Stimulated activated CD8-positive, alpha-beta memory T cell treated with anti-CD3 and anti-CD28 coated beads, Interleukin-15, amount 100 ng/mL, for 4 hours (primary cell): ENCODE measurements at places on chromosomes 7 and 10.

- DNase-seq, result no peak
Observed at GRCh38 chr7:133344275-133344674, 91.4 kb downstream of the EXOC4 start.

- DNase-seq, result no peak
Observed at GRCh38 chr7:131957338-131958020, 401.1 kb upstream of the PODXL start.

DNA sequence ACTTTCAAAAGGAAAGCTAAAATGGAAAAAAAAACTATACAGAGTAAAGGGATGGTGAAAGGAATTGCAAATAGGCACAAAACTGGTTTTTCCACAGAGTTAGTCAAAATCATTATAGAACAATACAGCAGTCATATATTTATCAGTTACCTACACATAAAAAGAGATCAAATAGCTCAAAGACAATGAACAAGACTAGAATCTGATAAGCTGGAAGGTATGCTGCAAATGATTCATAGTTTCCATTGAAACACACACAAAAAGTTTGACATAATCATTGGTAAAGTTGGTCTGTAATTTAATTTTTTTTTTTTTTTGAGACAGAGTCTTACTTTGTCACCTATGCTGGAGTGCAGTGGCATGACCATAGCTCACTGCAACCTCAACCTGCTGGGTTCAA is 92.4 kb upstream of the SGCE start:
- DNase-seq, result no peak

DNA sequence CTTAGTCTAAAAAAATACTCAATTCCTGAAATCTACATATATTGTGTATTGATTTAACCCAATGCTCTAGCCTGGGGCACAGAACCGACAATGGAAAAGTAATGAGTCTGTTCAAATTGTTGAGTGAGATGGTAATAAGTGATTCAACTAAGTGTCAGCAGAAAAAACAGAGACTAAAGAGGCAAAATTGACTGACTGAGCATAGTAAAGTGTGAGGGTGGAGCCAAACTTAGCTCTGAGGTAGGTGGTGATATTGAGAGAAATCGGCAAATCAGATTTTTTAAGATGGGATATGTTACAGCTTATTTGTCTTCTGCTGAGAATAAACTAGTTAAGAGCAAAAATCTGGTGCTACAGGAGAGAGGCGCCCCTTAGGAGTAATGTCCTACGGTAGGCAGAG is 764.0 kb upstream of the LRRN3 start:
- no peak for DNase-seq

DNA sequence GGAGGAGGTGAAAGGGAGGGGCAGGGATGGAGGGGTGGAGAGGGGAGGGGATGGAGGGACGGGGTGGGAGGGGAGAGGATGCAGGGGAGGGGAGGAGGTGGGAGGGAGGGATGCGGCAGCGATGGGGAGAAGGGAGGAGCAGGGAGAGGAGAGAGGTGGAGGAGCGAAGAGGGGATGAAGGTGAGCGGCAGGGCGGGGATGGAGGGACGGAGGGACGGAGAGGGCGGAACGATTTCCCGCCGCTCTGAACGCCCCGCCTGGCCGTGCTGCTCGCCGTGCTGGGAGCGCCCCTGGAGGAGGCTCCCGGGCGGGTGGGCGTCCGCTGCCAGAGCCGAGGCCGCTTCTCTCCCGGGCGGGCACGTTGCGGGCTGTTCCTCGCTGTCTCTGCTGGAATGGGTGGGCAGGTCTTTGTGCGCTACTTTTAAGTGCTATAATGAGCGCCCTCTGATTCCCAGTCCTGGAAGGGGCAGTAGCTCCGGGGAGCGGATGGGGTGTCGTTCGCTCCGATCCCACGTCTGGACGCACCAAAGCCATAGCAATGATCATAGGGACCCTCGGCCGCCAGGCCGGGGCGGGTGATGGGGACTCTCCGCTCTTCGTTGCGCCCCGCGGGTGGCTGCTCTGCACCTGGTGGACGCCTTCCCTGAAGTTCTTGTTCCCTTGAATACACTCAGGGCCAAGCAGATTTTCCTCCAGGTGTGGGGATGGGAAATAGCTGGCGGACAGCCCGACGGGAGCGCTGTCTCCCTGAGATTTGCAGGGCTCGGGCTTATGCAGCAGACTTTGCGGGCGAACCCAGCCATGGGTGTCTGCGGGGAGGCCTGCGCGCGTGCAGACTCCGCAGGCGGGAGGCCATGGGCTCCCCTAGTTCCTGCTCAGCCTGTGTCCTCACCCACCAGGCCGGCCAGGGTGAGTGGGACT is 81.1 kb upstream of the CPXM2 start:
- DNase-seq, result no peak

DNA sequence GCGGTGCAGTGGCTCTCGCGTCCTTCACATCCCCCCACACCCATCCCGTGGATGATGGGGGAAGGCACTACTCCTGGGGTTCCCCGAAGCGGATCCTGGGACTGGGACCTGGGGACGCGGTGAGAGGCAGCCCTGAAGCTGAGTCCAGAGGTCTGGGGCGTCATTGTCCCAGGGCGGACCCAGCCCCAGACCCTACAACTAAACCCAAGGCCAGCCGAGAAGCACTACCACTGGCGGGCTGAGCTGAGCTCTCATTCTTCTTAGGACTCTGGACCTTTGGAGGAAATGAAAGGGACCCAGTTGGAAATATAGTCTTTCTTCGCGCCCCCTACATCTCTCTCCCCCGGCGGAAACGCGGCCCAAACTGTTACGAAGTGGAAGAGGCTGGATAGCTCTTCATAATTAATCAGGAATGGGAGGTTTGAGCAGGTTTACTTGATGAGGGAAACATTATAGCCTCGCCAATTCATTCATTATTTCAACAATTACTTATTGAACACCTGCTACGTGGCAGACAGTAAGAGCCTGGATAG is 389 bp upstream of the FBXL15 start:
- DNase-seq, result no peak

DNA sequence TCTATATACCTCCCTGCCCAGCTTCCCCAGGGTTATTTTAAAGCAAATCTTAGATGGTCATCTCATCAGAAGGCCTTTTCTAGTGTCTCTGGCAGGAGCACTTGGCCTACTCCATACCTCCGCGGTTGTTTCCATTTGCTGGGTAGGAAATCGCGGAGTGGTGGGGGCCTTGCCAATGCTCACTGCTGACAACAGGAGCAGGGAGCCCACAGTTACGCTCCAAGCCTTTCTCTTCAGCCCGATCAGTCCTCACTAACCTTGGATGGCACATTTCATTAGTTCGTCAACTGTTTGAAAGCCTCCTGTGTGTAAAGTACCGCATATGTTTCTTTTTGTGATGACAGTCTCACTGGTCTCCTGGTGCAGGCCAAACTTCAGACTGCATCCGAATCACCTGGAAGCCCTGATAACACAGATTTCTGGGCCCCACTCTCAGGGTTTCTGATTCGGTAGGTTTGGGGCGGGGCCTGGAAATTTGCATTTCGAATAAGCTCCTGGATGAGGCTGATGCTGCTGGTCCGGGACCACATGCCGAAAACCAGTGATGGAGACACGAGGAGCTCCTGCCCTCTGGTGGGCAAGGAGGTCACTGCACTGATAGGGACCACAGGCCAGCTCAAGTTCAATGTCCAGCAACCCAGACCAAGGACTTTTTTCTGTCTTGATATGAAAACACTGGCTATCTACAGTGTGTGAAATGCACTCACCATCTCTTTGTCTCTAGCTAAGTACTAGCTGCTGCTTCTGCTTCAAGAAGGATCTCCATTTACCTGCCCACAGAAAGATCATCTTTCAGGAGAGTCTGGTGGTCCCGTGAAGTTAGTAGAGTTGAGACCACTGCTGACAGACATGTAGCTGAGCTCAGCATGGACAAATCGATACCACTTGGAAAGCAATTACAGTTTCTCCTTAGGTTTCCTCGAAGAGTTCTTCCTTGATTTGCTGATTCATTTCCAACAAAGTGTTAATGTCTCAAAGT is 14.0 kb downstream of the LRGUK start:
- no peak for DNase-seq

GRCh38 chr10:49668684-49669083 is 10.8 kb upstream of the C10orf53 start:
- DNase-seq, result no peak

DNA sequence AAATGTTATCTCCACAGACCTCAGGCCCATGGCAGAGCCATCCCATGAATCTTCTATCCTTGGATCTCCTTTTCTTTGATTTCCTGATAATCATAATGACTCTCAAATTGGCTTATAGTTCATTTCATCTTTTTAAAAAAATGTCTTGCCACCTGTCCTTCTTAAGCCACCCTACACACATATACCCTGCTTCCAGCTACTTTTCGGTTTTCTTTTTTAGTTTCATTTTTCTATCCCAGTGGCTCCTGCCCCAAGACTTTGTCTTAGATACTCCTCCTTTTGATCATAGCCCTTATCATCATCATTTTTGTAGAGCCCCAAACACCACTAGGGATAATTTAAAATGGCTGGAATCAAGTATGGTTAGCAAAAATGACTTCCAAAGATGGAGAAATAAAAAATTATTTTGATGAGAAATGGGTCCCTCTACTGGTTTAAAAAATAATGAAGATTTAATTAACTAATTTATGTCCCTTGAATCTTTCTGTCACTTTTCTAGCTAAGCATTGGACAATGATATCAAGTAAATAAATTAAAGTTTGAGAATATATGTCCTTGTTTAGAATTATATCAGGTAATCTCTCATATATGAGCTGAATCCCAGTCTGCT is 277.3 kb upstream of the SEMA3D start:
- no peak for DNase-seq

DNA sequence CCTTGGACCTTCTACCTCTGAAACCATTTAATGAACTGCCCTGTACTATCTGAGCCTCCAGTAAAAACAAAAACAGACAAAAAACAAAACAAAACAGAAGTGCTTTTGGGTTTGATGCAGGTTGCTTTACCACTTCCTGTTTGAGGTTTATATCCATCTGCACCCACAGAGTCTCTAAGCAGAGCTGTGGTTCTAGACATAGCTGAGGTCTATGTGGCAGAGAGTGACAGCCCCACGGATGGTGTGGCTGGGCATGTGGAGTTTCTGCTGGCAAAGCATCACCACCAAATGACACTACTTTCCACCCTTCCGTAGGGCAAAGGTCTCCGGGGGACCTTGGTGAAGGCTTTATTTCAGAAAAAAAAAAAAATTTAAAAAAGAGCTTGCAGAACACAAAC is 754.2 kb downstream of the GRID1 start:
- no peak for DNase-seq

- DNase-seq, result no peak
Observed at GRCh38 chr10:111316722-111317212, 239.9 kb downstream of the ADRA2A start.

DNA sequence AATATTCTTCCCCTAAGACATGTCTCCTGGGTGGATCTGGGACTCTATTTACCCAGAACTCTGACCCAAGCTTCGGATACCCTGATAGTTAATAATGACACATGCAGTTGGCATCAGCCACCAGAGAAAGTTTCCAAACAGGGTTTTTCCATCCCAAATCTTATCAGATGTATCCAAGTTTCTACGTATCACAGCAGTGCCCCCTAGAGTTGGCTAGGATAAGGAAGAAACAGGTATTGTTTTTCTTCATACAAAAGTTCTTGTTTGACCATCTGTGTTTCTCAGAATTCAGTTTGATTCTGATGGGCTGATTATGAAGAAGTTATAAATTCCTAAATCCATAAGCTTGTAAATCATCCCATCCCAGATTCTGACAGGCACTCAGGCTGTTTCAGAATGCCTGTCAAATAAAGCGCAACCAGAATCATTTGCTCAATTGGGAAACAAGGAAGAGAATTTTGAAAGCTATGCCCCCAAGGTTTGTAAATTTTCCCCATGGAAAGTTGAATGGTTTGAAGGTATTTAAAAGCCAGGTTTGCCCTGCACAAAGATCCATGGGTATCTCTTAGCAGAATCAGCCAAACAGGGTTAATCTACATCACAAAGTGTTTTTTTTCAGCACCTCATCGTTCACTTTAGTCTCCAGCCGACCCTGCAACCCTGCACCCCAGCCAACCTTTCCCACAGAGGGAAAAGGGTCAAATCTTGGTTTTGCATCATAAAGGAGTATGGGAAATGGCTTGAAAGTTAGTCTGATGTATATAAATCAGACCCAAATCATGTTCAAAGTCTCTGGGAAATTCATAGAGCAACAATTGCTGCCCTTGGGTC is 47.4 kb downstream of the NRAP start:
- DNase-seq, result no peak
